ENCODE measurements at places on chromosomes 12 and 14.

DNA sequence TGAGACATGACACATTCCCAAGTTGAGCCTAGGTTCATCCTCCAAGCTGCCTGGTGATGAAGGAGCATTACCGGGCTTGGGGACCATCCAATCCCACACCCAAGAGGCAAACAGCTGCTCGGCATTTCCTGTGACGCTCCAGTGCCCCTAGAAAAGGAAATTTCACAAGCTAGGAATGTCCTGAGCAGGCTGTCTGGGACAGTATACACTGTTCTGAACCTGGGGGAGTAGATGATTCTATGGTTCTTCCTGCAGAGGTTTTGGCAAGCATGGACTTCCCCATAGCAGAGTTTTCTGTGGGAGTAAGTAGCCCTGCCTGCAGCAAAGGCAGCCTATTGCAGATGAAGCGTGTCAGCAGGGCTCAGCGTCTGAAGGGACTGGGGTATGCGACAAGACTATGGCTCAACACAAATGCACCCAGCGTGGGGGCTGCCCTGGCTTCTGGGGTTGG lies 47.4 kb upstream of the SRSF5 start:
- no peak for DNase-seq

- DNase-seq, result no peak
Observed at GRCh38 chr12:3035171-3035570, 42.0 kb upstream of the TSPAN9 start.

DNA sequence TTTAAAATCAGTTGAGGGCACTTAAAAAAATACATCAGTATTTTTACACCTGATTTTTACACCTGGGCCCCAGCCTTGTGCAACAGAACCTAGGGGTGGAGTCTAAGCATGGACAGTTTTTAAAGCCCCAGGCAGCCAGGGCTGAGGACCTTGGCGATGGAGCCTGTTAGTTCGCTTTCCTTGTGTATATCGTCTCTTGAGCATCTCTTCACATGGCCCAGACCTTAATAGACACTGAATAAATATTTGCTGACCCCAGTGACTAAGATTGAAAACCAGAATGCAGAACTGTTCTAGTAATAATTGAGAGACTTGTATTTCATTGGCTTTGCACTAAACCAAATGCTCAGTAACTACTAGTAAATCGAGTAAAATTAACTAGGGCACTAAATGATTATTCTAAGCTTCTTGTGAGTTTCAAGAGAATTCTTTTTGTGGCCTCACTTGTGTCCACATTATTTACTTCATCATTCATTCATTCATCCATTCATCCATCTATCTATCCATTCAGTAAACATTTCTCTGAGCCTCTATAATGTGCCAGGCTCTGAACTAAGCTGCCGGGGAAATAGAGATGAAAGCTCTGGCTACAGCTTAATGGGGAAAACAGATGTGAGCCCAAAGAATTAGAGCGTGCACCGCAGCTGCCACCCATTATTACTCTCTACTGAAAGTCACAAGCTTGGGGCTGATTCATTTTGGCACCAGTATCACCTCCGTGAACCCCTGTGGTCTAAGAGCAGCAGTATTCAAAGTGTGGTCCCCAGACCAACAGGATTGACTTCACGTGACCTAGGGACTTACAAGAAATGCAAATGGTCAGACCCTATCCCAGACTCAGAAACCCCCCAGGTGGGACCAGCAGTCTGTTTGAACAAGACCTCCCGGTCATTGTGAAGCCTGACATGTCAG lies 30.7 kb upstream of the BCL7A start:
- no peak for DNase-seq

DNA sequence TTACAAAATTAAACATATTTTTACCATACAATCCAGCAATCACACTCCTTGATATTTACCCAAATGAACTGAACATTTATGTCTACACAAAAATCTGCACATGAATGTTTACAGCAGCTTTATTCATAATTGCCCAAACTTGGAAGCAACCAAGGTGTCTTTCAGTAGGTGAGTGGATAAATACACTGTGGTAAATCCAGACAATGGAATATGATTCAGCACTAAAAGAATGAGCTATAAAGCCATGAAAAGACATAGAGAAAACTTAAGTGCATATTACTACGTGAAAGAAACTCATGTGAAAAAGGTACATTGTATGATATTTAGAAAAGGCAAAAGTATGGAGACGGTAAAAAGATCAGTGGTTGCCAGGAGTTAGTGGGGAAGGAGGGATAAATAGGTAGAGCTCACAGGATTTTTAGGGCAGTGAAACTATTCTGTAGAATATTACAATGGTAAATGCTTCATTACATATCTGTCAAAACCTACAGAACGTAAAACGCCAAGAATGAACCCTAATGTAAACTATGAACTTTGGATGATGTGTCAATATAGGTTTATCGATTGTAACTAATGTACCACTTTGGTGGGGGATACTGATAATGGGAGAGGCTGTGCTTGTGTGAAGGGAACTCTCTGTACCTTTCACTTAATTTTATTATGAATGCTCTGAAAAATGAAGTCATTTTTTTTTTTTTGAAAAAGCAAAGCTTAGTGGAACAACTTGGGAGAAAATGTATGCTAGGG lies 295.7 kb downstream of the CEP128 start:
- DNase-seq, result no peak

- DNase-seq, result no peak
Observed at GRCh38 chr12:4416276-4416675, 29.3 kb downstream of the FGF6 start.

DNA sequence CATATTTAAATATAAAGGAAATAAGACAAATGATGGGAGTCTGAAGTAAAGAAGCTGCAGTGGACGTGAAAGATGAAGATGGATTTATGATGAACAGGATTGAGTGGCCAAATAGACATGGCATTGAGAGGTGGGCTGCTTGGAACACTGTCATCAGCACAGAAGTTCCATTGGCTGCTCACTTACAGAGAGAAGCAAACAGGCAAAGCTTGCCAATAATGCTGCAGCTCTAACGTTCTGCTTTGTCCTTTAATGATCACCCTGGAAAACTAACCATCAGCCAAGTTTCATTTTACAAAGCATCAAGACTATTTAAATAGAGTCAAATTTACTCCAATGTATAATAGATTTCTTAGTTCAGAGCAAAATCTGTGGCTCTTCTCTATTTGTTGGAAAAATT lies 721.4 kb downstream of the TMTC2 start:
- no peak for DNase-seq

- no peak for DNase-seq
Observed at GRCh38 chr14:100692859-100693558, 33.7 kb upstream of the DLK1 start.

- DNase-seq, result no peak
Observed at GRCh38 chr12:76786986-76787385, 23.1 kb downstream of the ZDHHC17 start.

DNA sequence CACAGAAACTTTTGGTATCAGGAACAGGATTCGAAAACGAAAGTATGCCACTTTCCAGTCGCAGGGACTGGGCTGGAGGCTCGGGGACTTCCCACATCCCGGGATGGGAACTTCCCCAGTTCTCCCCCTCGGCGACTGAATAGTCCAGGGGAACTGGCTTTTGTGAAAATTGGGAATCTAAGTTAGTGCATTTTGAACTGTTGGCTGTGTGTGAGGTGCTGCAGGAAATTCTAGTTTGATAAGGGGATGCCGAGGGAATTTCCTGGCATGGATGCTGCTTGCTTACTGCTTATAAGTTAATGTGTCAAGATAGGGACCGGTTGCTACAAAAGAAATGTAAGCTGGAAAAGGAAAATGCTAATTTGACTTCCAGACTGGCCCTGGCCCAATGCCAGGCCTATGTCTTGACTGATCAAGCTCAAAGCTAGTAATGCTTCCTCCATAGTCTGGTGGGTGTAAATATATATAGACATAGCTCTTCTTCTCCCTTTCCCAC lies 73.4 kb upstream of the EIF5 start:
- DNase-seq, result no peak

- DNase-seq, result no peak
Observed at GRCh38 chr14:91238085-91238484, 6.4 kb downstream of the GPR68 start.

DNA sequence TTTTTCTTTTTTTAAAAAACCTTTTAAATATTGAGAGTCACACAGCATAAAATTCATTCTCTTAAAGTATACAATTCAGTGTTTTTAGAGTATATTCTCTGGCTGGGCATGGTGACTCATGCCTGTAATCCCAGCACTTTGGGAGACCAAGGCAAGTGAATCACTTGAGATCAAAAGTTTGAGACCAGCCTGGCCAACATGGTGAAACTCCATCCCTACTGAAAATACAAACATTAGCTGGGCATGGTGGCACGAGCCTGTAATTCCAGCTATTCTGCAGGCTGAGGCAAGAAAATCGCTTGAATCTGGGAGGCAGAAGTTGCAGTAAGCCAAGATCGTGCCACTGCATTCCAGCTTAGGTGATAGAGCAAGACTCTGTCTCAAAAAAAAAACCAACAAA lies 68.4 kb upstream of the BCAT1 start:
- DNase-seq, result no peak

- DNase-seq, result no peak
Observed at GRCh38 chr14:87149583-87150354, 843.2 kb downstream of the GALC start.

GRCh38 chr12:78559886-78560285 lies 304.7 kb upstream of the SYT1 start:
- no peak for DNase-seq

DNA sequence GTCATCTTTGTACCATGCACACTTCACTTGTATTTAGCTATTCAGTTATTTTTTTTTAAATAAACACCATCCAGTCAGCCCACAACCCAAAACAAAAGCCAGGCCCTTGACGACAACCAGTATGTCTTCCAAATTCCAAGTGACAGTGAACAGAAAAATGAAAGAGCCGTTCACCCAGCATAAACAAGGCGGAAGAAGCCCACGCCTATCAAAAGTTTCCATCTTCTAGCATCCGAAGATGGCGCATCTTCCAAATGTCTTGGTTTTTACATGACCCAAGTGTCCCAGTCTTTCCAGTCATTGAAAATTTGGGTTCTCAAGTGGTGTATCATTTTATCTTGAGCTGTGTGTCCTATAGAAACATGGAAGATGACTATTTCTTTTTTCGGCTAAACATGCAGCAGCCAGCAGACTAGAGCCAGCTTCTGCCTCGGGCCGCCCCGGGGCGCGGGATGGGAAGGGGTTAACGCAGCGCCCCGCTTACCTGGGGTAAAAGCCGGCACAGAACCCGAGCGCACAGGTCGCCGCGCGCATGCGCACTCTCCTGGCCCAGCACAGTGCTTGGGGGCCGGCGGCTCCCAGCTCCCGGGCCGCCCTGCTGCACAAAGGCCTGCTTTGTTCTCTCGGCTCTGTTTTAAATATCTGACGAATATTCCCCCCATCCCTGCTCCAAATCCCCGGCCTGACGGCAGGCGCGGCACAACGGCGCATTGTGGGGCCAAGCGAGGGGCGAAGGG lies 164.8 kb downstream of the ZFP36L1 start:
- no peak for DNase-seq

DNA sequence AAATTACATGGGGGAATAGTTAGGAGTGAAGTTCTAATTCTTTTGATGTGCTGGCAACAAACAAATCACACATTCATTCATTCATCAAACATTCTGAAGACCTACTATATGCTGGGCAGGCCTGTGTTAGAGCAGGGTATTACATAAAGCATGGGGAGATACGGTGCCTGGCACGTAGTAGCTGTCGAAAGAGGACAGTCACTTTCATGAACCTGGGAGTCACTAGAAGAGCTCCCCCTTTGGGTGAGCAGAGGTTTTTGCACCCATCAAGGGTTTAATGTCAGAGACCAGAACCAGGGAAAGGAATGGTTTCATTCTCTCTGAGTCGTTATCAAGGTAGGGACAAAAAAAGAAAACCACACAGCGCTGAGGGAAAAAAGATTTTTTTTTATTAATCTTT lies 10.0 kb downstream of the LHX5 start:
- no peak for DNase-seq

Measured in GOT3 (cell line).